ENCODE measurements at places on chromosomes 5 and 9.

DNA sequence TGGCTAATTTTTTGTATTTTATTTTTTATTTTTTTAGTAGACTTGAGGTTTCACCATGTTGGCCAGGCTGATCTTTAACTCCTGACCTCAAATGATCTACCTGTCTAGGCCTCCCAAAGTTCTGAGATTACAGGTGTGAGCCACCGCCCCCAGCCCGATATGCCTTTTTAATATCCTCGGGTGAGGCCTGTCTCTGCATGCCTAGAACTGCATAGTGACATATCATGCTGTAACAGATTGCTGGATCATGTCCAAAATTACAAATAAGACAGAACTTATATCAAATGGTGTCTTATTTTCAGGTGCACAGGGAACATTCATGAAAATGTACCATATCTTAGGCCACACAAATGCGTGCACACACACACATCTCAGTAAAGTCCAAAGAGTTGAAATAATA, 39.1 kb upstream of the PJA2 start:
- DNase-seq, result no peak

DNA sequence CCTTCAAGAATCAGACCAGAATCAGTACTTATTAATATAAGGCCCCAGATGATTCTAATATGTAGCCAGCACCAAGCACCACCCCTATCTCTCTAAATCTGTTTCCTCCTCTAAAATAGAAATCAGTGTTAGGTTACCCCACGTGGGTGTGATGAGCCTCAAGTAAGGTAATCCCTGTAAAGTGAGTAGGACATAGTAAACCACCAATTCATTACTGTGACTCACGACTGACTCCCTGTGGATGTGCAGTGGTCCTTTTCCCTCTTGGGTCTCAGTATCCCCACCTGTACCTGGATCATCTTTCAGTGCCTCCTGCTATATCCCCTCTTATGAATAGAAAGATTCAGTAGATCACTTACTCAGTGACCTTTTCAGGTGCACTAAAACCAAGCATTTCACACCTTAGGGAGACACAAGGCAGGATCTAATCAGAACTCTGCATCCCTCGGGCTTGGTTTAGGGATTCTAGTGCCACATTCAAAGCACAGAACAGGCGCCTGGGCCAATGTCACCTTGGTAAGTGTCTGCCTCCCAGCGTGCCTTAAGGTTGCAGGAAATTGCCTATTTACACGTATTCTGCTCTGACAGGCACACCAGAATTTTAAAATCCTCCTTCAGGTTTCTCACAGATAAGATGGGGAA, 12.2 kb upstream of the ALDH1B1 start:
- DNase-seq, result peak; percentile 17

- no peak for DNase-seq
Measured at GRCh38 chr9:108755979-108756378, 99.8 kb downstream of the ACTL7B start.

GRCh38 chr9:78026416-78026815, 5.2 kb downstream of the GNAQ start:
- DNase-seq, result peak; percentile 50

DNA sequence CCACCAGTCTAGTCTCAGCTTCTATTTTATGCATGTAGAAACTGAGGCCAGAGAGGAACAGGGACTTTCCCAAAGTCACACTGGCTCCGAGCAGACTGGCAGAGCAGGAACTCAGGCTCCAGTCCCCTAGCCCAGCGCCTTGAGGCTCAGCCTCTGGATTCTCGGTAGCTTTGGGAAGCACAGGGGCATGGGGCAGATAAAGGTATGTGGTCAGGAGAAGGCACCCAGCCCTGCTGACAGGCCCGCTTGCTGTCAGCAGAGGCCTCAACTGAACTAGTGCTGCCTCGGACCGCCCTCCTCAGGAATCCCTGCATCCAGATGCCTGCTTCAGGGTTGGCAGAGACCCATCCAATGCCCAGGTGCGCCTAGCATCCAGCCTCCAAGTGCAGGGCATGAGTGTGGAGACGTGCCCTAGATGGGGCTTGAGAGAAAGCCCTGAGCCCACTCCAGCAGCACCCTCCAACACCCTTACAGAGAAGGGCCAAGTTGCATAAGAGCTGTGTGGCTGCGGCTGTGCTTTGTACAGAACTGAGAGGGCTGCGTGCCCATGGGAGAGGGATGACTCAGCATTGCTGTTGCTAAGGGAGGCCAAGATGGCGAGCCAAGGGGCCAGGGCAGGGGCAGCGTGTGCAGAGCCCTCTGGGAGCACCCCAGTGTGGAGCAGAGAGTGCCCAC, 168.6 kb downstream of the MACROH2A1 start:
- no peak for DNase-seq

DNA sequence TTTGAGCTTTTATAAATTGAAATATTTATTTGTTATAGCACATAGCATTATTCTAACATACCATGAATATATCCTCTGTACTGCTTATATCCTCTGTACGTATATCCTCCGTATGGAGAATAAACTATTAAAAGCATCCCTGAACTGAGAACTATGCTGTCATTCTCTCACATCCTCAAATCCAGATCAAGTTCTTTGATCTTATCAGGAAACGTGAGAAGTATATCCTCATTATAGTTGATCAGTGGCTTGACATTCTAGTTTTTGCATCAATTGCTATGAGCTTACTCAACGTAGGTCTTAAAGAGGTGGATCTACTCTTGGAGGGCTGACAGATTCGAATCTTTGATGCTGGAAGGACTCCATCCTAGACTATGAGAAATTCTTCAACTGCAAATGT, 37.4 kb downstream of the IL7R start:
- no peak for DNase-seq

GRCh38 chr5:109328626-109329025, 81.1 kb downstream of the PJA2 start:
- DNase-seq, result peak; percentile 57

DNA sequence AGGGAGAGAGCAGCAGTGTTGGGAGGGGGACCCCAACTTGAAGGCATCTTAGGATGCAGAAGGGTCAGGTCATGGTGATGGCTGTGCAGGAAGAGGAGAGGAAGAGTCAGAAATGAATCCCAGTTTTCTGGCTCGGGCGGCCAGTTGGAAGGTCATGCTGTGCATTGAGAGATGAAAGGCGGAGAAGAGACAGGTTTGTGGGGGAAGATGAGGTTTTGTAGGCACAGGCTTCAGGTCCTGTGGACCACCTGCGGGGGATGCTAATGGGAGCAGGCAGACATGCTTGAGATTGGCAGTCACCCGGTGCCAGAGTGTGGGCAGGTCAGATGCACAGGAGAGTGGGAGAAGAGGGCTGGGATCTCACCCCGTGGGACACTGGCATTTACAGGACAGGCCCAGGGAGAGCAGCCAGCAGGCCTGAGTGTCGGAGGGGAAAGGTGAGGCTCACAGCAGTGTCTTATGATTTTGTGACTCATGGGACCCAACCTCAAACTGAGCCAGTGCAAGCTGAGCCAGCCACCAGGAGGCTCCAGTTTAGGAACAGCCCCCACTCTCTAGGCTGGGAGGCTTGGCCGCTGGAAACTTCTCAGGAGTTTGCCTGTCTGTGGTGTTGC, 17.5 kb downstream of the STXBP1 start:
- peak; percentile 32 for DNase-seq
